Activated naive CD4-positive, alpha-beta T cell (primary cell): ENCODE measurements at places on chromosomes 3 and 15.

DNA sequence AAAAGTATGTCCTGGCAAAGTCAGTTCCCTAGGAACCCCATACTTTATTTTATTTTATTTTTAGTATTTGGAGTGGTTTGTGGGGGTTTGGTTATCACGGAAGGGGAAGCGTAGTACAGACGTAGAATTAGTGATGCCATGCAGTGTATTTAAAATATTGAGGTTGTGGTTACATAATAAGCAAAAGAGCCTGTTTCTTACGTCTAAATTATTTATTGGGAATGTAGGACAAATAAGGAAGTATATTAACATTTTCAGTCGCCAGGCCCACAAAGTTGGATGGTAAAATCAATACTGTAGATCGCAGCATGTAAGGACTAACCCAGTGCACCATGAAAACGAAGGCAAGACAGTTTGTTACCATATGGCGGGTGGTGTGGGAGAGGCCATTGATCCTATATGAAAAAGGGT is 558 bp downstream of the DTWD1 start:
- no peak for DNase-seq

DNA sequence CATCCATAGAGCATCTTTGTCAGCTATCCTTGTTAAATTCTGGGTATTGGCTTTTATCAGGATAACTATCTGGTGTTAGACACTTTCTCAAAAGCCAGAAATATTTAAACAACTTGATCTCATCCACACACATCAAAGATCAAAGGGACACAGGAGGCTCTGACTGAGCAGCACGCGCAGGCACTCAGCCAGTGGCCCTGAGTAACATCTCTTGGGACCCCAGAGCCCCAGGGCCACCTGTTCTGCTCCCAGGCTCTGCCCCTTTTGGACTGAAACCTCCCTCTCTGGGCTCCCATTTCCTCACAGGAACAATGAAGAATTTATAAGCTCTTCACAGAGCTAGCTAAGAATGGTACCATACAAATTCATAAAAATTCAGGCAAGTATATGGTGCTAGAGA is 16.1 kb downstream of the ATP10A start:
- DNase-seq: no peak

GRCh38 chr3:39146611-39147591 is 6.5 kb downstream of the CSRNP1 start:
- DNase-seq: peak; percentile 51

GRCh38 chr3:113249111-113249510 is 37.8 kb downstream of the BOC start:
- DNase-seq: no peak

GRCh38 chr15:82587805-82588204 is 47.5 kb upstream of the RPS17 start:
- DNase-seq: no peak

DNA sequence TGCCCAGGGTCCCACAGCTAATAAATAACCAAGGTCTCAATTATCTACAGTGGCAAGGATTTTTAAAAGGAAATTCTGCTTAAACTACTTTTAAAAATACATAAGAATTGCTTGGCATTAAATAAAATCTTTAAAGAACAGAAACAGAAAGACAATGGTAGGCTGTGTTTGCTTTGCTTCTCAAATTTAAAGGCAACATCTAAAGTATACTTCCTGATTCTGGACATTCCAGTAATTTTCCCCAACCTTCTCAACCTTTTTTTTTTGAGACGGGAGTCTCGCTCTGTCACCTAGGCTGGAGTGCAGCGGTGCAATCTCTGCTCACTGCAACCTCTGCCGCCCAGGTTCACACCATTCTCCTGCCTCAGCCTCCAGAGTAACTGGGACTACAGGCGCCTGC is 5.3 kb downstream of the VPS13C start:
- DNase-seq: no peak

DNA sequence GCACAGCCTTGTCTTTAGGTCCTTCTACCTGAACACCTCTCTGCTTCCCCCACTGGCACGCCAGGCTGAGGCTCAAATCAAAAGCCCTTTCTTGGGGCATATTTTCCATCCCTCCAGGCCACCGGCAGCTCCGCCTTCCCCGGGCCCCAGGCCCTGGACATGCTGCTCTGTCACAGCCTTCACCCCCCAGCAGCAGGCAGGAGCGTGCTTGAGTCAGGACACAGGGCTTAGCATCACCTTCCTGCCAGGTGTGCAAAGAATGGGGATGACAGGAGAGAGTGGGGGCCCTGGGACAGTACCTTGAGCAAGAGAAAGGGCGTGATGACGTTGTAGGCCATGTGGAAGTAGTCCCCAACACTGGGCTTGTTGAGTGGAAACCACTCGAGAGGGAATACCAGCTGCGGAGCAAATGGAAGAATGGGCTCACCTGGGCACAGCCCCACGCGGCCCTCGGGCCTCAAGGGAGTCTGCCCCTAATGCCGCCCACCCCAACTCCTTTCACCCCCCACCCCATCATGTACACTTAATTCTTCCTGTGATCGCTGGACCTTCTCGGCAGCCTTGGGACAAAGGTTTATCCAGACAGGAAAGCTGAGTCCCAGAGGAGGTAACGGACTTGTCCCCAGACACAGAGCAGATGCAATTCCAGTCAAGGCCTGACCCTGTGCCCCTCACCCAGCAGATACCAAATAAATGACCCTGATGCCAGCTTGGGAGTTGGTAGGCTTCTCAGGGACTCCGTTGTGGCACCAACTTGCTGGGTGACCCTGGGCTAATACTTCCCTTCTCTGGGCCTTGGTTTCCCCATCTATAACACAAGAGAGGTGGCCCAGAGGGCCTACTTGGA is 9.1 kb upstream of the CALML4 start:
- DNase-seq: no peak

DNA sequence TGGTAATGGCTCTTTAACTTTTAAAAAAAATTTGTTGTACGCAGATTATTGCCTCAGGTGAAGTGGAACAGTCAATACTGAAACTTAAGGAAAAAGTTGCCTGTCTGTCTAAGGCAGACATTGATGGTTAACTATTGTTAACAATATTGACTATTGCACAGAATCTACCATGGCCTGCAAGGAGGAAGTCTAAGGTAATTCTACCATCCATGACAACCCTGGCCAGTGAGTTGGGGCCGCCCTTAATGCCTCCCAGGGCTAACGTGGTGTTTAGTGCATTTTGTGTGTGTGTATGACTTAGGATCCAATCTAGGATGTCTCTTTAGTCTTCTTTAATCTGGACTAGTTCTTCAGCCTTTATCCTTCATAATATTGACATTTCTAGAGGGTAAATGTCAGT is 2.1 kb upstream of the CPB1 start:
- no peak for DNase-seq
